ENCODE measurements at places on chromosomes 6 and 20.

GRCh38 chr6:24951811-24952299 lies 16.1 kb upstream of the RIPOR2 start:
- DNase-seq, result peak; percentile 24

DNA sequence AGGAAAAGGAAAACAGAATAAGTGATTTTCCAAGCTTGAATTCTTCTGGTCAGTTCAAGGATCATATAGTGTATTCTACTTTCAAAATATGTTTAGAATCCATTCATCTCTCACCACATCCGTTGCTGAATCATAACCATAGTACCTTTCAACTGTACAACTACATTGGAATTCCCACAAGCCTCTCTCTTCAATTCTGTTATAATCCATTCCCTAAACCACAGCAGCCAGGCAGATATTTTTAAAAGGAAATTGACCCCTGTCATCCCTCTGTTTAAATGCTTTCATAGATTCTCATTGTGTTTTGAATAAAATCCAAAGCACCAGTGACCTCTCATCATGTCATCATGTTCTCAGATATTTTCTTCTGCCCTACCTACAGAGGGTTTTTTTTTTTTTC lies 412.7 kb downstream of the GRIK2 start:
- no peak for DNase-seq

DNA sequence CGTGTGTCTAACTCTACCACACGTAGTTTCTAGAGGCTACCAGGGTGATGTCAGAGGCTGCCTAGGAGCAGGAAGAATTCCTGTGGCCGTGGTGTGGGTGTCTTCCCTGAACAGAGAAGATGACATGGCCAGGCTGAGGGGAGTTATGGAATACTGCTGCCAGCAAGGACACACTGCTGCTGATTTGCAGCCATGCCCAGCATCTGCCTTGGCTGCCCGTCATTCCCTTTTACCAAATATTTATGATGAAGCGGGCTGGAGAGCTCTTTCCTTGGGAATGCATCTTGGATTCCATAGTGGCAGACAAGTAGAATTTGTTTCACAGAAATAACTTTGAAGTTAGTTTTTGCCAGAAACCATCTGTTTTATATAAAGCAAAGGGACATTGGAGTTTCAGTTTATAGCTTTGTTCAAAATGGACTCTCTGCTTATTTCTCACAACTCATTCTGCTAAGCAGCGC lies 80.8 kb upstream of the VSTM2L start:
- no peak for DNase-seq

DNA sequence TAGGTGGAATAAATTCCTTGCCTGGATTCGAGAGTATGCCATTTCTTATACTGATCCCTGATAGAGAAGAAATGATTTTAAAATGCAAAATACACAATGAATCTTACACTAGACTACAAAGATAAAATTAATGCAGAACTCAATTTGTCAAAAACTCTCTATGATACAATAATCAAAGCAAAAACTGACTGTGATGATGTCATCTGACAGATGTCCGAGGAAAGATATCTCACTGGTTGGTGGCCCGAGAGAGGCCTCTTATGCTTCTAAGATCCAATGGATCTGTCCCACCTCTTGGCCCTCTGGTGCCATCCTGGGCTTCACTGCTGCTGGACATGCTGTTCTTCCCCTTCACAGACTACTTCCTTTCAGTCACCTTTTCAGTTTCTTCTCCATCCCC lies 14.4 kb upstream of the GSTA4 start:
- no peak for DNase-seq

DNA sequence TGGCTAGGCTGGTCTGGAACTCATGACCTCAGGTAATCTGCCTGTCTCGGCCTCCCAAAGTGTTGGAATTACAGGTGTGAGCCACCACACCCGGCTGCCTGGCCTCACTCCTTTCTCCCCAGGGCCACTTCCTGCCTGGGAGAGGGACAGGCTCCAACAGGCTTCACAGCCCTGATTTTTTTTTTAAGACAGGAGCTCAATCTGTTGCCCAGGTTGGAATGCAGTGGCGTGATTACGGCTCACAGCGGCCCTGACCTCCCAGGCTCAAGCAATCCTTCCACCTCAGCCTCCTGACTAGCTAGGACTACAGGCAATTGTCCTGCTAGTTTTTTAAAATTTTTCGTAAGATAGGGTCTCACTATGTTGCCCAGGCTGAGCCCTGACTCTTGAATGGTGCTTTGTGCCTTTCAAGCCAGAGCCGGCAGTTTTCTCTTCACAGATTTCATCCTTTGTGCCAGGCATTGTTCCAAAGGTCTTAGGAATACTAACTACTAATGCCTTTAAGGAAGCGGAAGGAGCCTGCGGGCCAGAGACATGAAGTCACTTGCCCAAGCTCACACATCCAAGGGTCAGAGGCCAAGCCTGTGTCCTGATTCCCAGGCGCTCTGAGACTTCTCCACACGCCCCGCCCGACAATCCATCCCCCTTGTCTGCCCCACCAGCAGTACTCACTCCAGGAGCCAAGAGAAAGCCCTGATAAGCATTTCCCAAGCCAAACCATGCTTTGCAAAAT lies 19.2 kb downstream of the CAPN11 start:
- no peak for DNase-seq

DNA sequence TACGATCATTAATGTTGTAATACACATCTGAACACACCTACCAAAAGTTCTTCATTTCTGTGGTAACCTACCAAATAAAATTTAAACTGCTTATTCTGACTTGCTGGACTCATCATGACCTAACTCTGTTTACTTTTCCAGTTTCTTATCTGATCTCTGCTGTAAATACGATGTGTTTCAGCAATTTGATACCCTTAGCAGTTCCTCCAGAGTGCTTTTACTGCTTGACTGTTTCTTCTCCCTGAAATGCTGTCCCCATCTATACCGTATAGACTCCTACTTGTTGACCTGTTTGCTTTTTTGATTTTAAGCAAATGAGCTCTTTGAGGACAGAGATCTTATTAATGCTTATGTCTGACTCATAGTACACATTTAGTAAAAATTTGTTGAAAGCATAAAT lies 119.5 kb downstream of the SCAF8 start:
- DNase-seq, result no peak

DNA sequence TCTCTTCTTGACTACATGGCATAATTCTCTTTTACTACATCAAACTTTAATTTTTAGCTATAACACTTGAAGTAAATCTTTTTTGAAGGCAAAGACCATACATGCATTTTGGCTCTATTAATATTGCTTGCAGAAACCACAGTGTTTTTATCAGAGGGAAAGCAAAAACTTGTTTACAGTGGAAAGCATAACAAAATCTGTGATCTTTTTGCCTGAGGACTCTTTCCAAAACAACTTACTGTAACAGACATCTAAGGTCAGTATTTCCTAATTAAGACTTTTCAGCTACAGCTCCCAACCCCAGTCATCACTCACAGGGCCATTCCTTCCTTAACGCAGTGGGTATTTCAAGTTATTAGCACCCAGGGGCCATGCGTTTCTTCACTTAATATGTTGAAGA lies 274.7 kb downstream of the CDKAL1 start:
- DNase-seq, result no peak

DNA sequence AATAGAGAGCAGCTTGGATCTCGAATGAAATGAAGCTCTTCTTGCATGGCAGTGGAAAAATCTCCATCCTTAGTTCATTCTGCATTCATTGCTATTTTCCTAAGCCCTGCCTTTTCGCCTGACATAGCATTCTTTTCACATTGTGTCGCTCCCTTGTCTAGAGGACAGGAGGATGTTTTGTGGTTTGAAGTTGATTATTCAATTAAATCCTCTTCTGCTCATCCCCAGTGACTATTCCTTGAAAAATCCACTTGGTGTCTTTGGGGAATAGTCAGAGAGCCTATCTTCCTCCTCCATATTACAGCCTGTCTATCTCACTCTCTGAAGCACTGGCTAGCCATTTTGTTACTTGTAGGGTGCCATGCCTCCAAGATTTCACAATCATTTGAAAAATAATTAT lies 161.2 kb downstream of the KLHL32 start:
- DNase-seq, result no peak

- DNase-seq, result peak; percentile 56
These were observed 62.6 kb downstream of the BACH2 start for GRCh38 chr6:90233994-90234393.

DNA sequence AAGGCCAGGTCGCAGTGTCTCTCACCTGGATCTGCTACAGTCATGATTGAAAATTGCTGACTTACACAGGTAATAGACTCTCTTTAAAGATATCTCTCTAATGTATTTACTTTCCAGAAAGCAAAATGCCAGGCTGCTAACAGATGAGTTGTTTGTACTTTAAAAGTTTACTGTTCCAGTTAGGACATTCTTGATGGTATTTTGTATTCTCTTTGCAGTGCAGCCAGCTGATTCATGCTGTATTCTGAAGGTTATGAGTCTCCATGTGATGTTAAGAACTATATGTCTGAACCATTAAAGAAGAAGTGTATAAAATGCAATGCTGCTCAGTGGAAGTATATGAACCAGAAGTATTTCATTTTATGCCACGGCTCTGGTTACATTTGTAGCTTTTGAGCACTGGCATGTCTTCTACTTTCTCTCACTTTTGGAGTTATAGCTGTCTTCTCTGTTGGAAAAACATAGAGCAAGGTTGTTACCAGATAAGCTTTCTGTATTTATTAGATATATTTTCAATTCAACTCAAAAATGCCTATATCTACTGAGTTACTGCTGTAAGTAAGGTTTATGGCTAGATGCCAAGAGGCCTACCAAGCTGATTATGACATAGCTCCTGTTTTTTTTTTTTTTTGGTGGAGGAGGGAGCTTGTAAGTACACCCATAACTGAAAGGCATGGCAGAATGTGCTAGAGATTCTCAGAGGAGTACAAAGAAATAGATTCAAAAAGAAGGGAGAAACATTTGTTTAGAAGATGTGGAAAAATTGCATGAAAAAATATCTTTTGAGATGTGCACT lies 130.5 kb upstream of the MAN1A1 start:
- DNase-seq, result no peak

DNA sequence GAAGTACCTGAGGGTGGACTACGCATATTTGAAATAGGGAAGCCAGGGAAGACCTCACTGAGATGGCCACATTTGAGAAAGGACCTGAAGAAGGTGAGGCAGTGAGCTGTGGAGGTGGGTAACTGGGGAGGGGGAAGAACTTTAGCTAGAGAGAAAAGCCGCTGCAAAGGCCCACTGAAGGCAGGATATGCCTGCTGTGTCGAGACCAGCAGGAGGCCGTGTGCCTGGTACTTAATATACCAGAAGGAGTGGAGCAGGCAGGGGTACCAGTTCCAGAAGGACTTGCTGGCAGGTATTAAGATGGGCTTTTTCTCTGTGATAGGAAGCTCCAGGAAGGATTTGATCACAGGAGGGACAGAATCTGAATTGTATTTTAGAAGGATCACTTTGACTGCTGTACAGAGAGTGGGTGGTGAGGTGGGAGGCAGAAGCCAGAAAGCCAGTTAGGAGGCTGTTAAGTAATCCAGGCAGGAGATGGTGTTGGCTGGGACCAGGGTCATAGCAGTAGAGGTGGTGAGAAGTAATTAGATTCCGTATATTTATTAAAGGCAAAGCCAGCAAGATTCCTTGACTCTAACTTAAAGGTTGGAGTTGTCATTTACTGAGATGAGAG lies 54.2 kb upstream of the FANCE start:
- no peak for DNase-seq

GRCh38 chr6:29647927-29648642 lies 8.8 kb upstream of the MOG start:
- DNase-seq, result no peak

DNA sequence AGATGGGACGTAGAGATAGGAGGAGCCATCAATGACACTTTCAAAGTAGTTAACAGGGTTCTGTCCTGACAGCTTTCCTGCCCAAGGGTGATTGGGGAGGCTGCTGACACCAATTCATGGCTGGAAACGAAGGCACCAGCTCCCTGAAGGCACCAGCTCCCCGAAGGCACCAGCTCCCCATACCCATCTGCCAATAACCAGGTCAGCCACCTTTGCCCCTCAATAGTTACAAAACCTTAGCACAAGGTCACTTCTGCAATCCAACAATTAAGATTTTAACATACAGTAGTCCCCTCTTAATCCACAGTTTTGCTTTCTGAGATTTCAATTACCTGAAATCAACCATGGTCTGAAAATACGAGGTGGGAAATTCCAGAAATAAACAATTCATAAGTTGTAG lies 51.7 kb downstream of the ELOVL5 start:
- DNase-seq, result no peak

GRCh38 chr6:37021356-37022129 lies 16.1 kb downstream of the FGD2 start:
- DNase-seq, result peak; percentile 58

GRCh38 chr20:51265361-51265760 lies 242.5 kb upstream of the KCNG1 start:
- no peak for DNase-seq

GRCh38 chr20:49541733-49542513 lies 26.0 kb downstream of the PTGIS start:
- DNase-seq, result peak; percentile 32

DNA sequence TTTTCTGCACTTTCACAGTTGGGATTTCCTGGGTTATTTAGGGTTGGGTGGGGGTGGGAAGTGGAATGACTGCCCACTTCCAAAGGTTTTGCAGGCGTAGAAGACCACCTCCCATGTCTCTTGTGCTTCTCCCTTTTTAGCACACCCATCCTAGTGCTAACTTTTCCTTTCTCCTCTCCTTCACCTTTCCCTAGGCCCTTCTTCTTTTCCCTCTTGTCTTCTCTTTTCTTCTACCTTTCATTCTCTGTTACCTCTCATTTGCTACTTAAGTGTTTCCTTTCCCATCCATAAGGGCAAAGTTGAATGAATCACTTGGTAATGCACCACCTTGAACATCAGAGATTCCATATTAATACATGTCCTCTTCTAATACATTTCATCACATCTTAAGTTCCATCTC lies 105.0 kb upstream of the ZNF184 start:
- no peak for DNase-seq

- DNase-seq, result no peak
These were observed 11.2 kb upstream of the HDAC2 start for GRCh38 chr6:113982055-113982550.

DNA sequence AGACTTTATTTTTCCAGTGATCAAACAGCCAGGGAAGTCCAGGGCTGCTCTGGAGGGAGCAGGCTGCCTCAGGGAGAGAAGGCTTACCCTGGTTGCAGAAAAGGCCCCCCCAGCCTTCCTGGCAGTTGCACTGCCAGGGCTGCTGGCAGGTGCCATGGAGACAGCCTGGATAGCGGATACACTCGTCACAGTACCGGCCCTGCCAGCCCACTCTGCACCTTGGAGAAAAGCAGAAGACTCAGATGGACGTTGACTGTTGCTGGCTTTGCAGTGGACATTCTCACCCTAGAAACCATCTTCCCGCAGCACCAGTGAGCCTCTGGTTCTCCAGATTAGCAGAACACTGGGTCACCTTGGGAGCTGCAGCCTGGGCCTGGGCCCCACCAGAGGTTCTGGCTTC lies 5.4 kb downstream of the DLL1 start:
- no peak for DNase-seq

GRCh38 chr20:35561671-35562070 lies 19.8 kb downstream of the ERGIC3 start:
- DNase-seq, result no peak

DNA sequence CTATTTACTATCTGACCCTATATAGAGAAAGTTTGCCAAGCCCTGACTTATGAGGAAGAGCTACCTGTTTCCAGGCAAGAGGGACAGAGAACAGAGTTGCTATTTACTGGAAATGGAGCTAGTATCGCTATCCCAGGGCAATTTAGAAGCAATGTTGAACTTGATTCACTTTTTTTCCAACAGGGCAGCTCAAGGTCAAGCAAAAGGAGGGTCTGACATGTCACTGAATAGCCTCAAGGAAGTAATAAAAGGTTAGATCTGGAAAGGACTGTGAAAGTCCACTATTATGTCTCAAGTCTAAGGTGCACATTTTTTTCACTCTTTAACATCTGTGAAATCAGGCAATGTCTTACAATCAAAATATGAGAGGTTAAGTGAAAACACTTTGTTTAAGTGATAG lies 84.4 kb downstream of the CLIC5 start:
- DNase-seq, result no peak

Data from effector CD4-positive, alpha-beta T cell (primary cell).